Breast epithelium (tissue), 4 donors: ENCODE measurements at places on chromosomes 7 and 10. TPM values are rescaled to one million over a fixed set of nuclear protein-coding genes. Genes with fewer than 3 reads are reported as not detected.

Gene ZP3
- 2.0 TPM for total RNA-seq

Gene CALN1
- 0.15 TPM for total RNA-seq

Gene HOXA5
- 11.5 TPM for total RNA-seq

Gene NPC1L1
- 0.29 TPM for total RNA-seq

Gene NANOS1
- total RNA-seq = 2.9 TPM

Gene TECPR1
- 28.8 TPM for total RNA-seq

Gene CALU
- 79.3 TPM for total RNA-seq

Gene LRRN3
- 1.6 TPM for total RNA-seq

Gene MRPS24
- total RNA-seq = 86.1 TPM

Gene BCL7B
- 93.0 TPM for total RNA-seq

- DNase-seq = no peak
These were observed 1.3 kb downstream of the SERPINE1 start for GRCh38 chr7:101128040-101128834.

GRCh38 chr10:71802235-71802634 is 28.9 kb upstream of the VSIR start:
- no peak for DNase-seq

DNA sequence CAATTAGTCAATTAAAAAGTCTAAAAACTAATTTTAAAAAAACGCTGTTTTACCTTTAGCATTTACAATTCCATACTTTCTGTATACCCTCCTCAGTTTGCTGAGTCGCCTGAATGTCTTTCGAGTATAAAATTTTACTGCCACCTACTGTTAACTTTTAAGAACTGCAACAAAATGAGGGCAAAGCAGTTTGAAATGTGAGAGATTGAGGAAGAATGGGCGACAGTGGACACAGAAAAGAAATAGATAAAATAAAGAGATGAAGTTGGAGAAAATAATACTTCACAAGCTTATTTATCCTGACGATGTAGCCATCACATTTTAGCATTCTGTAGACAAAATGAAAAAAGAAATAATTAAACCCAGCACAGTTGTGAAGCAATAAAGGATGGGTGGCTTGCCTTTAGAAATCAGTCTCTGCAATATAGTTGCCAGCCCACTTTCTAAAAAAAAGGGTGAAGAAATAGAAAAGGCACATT is 110.8 kb upstream of the PTN start:
- no peak for DNase-seq

DNA sequence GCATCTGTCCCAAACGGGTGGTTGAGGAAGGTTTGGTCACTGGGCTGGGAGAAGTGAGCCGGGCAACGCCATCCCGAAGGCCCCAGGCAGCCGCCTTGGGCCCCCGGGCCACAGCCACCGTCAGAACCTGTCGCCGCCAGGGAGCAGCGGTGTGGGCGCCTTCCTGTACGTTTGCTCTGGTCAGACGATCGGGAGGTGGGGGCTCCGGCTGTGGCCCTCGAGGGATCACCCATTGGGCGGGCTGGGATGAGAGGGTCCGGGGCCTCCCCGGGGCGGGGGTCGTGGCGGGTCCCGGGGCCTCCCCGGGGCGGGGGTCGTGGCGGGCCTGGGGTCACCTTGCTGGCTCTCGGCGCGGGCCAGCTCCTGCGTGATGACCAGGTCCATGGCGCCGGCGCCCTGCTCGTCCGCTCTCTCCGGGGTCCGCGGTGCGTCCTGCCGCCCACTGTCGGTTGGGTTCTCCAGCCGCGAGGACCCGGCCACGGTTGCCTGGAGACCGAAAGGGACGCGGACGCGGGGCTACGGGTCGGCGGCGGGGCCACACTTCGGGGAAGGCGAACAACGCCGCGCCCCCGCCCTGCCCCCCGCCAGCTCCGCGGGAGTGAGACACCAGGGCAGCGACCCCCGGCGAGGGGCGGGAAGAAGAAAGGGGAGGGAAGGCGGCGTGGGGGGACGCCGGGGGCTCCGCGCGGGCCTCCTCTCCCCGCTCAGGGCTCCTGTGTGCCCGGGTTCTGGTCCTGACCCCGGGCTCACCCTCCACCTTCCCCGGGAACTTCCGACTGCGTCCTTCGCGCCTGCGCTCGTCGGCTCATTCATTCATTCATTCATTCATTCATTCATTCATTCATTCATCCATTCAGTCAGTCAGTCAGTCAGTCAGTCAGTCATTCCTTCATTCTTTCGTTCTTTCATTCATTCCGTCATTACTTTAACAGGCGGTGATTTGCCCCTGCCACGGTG is at the start of gene CFAP46:
Gene CFAP46, minus strand, starts transcription at position 470 of the 957 bp plus-strand sequence. Its CDS starts 86 bp downstream, at position 384.
- peak; percentile 20 for DNase-seq

DNA sequence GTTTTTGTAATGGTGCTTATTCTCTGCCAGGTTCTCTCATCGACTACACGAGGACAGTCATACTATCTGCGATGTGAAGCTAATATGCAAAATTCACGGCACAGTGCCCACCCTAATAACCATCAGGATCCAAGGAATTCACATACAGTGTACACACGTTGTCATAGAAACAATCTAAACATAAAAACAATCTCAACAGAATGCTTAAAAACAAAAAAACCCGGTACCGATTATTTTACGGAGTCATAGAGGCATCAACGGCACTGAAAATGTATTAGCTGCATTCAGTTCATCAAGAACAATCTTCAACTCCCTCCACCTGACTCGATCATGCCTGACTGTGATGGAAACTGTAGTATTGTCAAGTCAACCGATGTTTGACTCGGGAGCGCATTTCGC is 628 bp downstream of the MRPS33 start:
- DNase-seq = no peak

DNA sequence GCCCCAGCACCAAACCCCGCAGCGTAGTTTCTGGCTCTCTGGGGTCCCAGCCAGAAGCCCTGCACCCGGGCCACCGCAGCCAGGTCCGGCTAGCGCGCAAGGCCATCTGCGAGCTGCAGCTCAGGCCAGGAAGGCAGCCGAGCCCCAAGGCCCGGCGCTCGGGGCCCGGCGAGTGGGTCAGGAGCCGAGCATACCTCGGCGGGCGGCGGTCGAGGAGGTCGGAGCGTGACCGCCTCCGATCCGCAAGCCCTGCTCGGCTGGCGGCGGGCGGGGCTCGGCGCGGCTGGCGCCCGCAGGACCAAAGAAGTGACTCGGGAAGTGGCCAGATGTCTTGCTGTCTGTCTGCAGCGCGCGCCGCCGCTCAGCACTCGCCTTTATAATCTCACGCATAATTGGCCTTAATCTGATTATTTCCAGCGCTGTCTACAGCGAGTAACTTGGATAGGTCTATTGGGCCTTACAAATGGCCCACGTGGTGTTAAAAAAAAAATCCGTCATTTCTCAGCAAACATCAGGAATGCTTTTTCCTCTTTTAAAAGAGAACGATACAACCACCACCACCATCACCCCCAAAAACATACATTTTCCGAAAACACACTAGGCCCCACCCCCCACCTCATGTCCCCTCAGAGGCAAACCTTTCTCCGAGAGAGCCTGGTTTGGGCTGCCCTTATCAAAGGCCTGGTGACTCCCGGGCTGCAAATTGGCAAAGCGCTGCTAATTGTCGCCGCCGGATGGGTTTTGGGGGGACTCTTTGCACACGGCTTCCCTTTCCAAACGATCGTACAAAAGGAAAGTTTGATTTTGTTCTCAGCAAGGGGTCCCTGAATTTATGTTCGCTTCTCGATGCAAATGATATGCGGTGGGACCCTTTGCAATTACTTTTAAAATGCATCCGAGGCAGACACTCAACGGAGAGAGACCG is at the start of gene DRGX:
Gene DRGX, minus strand, starts transcription at position 349 of the 925 bp plus-strand sequence. CDS start 649 bp downstream, outside the sequence.
- DNase-seq = no peak

- no peak for DNase-seq
These were observed 1.7 kb downstream of the PGAM1 start for GRCh38 chr10:97427571-97428179.

- DNase-seq = no peak
These were observed 80.0 kb downstream of the ZNF277 start for GRCh38 chr7:112286250-112287086.

- no peak for DNase-seq
These were observed 164.7 kb downstream of the CAMK1D start for GRCh38 chr10:12513775-12514673.

- DNase-seq = no peak
These were observed 60.1 kb upstream of the ADRB1 start for GRCh38 chr10:113983552-113983951.

GRCh38 chr10:121418126-121418777 is 180.0 kb downstream of the FGFR2 start:
- DNase-seq = no peak

GRCh38 chr7:116101704-116102103 is 71.1 kb upstream of the TFEC start:
- no peak for DNase-seq

DNA sequence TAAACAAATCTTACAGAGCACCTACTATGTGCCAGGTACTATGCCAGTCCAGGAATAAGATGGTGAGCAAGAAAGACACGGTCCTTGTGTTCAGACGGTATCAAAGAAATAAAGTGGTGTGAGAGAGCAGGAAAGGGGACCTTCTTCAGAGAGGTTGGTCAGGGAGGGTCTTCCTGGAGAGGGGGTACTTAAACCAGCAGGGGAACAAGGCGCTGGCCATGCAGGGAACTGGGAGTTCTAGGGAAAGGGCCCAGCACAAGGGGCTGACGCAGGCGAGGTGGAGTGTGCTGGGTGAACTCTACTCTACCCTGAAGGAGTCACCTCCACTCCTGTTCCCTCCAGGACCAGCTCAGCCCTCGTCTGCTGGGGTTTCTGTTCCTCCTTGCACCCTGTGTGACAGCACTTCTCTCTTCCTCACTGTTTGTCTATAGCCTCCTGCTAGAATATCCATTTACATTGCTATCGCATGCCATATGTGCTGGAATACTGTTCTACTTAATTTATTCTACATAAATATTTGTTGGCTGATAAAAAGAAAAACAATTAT is 73.5 kb downstream of the AOAH start:
- no peak for DNase-seq

- DNase-seq = no peak
These were observed 373 bp downstream of the PAXIP1 start for GRCh38 chr7:155002411-155003091.

- DNase-seq = no peak
These were observed 435.6 kb upstream of the NFE2L3 start for GRCh38 chr7:25716421-25716820.

DNA sequence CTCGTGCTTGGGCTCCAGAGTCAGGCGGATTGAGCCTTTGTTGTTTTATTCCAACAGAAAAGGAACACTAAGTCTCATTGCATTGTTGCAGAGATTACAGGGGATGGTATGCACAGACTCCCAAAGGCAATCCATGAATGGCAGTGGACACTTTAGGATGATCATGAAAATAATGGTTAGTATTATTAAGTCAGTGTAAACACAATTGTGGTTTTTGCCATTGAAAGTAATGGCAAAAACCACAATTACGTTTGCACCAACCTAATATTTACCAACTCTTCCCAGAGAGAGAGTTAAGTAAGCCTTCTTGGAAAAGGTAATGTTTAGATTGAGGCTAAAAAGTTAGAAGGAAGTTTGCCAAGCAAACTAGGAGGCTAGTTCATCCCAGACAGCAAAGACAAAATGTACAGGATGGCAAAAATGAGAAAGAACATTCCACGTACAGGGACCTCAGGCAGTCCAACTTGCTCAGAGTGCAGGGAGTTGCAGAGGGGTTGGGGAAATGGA is 72.9 kb upstream of the AMPH start:
- no peak for DNase-seq

DNA sequence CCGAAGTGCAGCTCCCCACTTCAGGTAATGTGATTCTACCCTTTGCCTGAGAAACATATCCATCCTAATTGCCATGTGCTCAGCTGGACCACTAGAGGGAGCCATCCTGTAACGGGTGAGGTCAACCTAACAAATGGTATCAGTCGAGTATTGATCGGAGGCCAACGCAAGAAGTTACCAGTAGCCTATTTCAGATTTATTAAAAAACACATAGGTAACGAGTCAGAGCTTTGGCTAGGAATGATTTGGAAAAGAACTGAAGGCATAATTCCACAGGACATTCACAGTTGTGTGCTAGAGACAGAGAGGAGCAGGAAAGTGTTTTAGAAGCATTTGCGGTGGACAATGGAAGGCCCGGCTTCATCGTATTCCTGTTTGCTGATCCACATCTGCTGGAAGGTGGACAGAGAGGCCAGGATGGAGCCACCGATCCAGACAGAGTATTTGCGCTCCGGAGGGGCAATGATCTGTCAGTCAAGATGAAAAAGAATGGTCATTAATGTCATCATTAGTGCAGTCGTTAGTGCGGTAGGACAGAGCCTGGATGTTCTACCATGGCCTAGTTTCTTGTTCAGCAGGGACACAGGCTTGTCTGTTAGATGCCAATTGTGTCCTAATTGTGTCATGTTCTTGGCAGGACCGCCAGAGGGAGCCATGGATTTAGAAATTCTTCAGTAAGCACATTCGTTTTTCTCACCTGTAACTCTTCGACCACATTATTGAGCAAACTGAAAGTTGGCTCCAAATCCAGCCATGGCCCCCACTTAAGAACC is 17.5 kb downstream of the ACTA2 start:
- peak; percentile 75 for DNase-seq

- no peak for DNase-seq
These were observed 48.1 kb upstream of the TAS2R16 start for GRCh38 chr7:123043642-123044041.

DNA sequence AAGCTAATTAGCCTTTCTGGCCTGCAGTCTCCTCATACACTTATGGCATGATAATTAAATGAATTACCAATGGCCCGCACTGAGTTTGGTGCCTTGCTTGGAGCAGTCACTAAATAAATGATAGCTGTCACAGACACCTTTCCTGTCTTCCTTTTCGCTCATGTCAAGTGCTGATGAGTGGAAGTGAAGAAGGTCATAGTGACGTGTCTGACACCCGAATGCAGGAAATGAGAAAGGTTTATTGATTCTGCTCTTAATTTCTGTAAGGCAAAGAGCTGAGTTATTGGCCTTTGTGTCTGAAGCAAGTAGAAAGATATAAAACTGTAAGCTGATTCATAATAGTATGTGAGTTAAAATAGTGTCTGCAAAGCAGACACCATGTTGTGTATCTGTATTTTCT is 13.2 kb upstream of the ESYT2 start:
- no peak for DNase-seq

DNA sequence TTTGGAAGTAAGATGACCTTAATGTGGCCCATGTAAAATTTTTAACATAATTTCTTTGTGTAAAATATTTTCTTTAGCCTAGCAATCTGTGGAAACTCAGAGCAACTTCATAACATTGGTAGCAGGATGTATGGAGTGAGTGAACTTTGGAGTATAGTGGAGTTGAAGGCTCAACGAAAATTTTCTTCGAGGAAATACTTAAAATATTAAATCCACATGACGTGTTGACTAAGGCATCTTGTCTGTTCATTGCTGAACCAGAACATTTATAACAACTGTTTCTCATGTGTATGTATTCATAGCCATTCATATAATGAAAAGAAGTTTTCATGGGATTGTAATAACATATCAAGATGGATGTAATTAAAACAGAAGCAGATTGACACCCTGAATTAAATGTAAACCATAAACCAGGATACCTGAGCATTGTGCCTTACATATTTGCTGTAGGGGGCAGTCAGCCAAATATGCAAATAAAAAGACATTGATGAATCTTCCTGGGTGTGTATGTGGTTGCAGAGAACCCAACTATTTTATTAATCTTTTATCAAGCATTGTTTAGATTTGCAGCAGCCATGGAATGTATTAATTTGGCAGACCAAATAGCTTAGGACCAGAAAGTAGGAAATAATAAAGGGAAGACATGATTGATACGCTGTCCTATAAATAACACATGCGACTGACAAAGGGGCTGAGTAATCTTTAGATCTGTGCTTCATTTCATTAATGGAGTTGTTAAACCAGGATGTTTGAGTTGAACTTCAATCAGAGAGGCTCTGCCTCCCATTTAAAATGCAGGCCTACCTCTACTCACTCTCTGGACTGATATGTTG is 11.5 kb downstream of the AUTS2 start:
- no peak for DNase-seq

GRCh38 chr7:35828817-35829216 is 28.0 kb downstream of the SEPTIN7 start:
- DNase-seq = no peak

- no peak for DNase-seq
These were observed 85.9 kb upstream of the KMT2C start for GRCh38 chr7:152521420-152522337.
